ENCODE measurements at places on chromosomes 12 and 14. TPM values are rescaled to one million over a fixed set of nuclear protein-coding genes. Genes with fewer than 3 reads are reported as not detected.

The ABCD2 gene
- not detected for total RNA-seq

The METAP2 gene
- total RNA-seq = 69.6 TPM

The SERPINA10 gene
- total RNA-seq = not detected

The LHX5 gene
- total RNA-seq = not detected

The SMCO3 gene
- total RNA-seq = 0.13 TPM

The NPFF gene
- not detected for total RNA-seq

DNA sequence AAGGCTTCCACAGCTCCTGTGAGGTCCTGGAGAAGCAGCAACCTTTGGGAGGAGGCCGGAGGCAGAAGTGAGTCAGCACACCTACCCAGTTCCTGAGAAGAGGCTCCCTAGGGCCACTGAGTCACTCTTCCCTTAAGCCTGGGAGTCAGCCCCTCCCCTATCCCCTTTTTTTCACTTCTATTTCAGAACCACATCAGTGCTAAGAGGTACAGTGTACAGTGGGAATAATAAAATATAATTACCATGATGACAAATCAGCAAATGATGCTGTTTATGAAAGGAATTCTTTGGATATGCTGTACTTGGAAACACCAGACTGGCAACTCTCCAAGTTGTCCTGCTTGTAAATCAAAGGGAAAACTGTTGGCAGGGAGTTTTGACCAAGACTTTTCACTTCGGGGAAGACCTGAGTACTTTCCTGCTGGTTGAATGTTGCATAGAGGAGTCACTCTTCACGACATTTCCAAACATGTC is 7.8 kb upstream of the TBPL2 start:
- DNase-seq = no peak

- DNase-seq = no peak
Measured at GRCh38 chr14:86491743-86492142, 961.8 kb downstream of the FLRT2 start.

GRCh38 chr14:22768947-22769346 is 2.5 kb downstream of the OXA1L start:
- DNase-seq = no peak

DNA sequence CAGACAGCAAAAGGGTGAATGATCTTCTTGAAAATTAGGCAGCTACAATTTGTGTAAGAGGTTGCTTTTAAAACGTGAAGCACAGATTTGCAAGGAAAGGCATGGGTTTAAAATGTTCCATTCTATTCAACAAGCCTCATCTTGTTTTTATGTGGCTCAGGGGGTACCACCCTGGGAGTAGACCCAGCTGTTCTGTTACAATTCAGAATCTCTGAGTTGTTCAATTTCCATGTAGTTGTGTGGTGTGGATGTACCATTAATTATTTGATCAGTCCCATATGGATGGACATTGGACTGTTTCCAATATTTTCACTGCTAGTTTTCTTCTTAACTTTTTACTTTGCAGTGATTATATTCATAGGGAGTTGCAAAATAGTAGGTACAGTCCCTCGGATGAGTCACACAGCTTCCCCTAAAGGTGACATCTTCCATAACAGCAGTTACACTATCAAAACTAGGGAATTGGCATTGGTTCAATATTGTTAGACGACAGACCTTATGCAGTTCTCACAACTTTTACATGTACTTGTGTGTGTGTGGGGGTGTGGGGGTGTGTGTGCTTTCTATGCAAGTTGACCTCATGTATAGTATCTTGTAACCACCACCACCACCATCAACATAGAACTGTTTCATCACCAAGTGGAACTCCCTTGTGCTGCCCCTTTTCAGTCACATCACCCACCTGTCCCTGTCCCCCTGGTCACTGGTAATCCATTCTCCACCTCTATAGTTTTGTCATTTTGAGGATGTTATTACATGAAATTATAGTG is 59.0 kb upstream of the CAPRIN2 start:
- no peak for DNase-seq

DNA sequence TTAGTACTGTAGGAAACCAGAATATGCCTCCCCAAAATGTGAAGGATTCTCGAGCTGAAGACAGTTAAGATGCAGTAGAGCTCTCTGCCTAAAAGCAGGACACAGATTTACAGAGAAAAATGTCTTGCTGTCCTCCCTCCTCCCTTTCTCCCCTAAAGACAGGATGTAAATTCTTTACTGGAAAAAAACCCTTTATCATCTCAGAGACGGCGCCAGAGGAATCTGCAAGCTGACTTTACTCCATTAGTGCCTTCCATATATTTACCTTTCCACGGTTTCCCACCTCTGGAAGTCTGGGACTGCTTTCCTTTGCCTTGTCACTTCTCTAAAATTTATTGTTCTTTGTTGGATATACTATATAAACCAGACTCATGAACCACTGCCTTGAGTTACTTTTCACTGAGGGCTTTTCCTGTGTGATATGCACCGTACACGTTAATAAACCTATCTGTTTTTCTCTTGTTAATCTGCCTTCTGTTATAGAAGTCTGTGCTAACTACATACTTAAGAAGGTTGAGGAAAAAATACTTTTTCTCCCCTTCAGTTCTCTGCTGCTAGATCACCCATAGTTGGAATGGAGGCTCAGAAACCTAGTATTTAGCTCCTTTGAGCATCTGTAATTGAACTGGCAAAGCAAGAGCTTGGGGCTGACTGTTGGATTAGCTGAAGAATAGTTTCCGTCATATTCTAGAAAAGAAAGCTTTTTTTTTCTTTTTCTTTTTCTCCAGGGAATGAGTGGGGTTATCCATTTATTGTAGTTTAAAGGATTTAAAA is 99.9 kb downstream of the RAD51B start:
- DNase-seq = no peak

DNA sequence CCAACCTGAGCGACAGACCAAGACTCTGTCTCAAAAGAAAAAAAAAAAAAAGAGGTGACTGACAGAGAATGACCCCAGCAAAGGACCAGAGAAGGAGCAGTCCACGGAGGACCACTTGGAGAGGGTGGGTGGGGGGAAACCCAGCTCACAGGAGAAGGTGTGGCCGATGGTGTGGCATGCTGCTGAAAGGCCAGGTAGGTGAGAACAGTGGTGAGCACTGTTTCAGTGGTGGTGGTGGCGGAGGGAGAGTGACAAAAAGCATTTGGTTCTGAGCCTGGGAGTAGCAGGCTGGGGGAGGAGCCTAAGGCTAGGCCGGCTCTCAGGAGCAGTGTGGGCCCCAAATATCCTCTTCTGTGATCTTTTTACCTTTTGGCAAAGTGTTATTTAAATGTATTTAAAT is 63.8 kb downstream of the IRF2BPL start:
- DNase-seq = no peak

GRCh38 chr14:23883684-23884540 is 69.7 kb upstream of the DHRS4 start:
- DNase-seq = no peak

- no peak for DNase-seq
Measured at GRCh38 chr12:45546545-45546944, 183.0 kb upstream of the ARID2 start.

DNA sequence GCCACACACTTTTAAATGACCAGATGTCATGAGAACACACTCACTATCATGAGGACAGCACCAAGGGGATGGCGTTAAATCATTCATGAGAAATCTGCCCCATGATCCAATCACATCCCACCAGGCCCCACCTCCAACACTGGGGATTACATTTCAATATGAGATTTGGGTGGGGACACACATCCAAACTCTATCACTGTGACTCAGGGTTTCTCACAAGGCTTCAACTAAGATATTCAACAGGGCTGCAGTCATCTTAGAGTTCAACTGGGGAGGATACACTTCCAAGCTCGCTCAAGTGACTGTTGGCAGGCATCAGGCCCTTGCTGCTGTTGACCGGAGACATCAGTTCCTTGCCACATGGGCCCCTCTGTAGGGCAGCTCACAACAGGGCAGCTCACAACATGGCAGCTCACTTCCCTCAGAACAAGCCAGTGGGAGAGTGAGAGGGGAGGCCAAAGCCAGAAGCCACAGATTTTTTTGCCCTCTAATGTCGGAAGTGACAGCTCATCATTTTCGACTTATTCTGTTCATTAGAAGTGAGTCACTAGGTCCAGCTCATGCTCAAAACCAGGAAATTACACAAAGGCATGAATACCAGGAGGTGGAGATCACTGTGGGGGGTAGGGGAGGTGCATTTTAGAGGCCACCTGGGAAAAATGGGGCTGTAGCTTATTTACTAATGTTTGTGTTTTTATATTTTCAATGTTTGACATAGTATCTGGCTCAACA is 50.8 kb upstream of the PTHLH start:
- DNase-seq = no peak

DNA sequence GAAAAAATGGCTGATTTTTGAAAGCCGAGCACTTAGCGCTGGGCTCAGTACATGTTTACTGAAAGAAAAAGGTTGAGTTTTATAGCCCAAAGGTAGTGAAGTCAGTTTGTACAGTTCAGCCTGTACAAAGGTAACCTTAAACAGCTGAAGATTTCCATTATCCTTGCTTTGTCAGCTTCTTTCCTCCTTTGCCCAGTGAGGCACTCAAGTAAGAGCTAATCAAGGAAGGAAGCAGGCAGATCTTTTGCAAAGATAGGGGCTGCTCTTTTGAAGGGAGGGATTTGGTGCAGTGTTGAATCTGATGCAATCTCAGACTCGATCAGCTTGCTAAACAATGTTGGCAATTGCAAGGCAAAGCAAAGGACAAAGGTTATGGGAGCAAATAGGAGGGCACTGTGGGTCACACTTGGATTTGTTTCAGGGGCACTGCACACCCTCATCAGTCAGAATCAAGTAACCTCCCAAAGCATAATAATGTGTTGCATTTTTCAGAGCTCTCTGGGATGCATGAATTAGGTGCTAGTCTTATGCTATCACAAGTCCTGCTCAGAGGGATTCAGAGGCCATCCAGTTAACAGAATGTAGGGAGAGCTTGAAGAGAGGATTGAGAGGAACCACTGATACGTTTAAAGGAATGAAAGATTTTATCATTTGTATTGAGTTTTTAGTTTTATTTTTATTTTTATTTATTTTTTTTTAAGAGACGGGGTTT is 44.4 kb downstream of the ANO6 start:
- no peak for DNase-seq

GRCh38 chr12:77973579-77973978 is 142.9 kb downstream of the NAV3 start:
- no peak for DNase-seq
